ENCODE measurements at places on chromosomes 6 and 20.

DNA sequence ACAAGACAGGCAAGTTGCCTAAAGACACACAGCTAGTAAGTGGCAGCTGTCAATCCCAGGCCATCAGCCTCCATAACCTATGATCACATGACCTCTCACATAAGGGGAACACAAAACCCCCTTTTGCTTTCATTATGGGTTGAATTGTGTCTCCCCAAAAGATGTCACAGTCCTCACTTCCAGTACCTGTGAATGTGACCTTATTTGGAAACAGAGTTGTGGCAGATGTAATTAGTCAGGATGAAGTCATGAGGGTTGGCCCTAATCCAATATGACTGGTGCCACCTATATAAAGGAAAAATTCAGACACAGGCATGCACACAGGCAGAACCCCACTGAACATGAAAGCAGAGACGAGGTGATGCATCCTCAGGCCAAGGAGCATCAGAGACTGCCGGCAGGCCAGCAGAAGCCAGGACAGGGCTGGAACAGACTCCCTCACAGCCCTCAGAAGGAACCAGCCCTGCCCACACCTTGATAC lies 33.6 kb downstream of the GFOD1 start:
- peak; percentile 38 for DNase-seq

GRCh38 chr6:25649611-25650010 lies 2.4 kb upstream of the SCGN start:
- no peak for DNase-seq

GRCh38 chr6:29336269-29336668 lies 32.4 kb downstream of the OR5V1 start:
- no peak for DNase-seq

GRCh38 chr20:49230561-49231133 lies 11.4 kb downstream of the DDX27 start:
- DNase-seq, result peak; percentile 60

- DNase-seq, result no peak
These were observed 77.4 kb upstream of the SULF2 start for GRCh38 chr20:47862574-47863240.

DNA sequence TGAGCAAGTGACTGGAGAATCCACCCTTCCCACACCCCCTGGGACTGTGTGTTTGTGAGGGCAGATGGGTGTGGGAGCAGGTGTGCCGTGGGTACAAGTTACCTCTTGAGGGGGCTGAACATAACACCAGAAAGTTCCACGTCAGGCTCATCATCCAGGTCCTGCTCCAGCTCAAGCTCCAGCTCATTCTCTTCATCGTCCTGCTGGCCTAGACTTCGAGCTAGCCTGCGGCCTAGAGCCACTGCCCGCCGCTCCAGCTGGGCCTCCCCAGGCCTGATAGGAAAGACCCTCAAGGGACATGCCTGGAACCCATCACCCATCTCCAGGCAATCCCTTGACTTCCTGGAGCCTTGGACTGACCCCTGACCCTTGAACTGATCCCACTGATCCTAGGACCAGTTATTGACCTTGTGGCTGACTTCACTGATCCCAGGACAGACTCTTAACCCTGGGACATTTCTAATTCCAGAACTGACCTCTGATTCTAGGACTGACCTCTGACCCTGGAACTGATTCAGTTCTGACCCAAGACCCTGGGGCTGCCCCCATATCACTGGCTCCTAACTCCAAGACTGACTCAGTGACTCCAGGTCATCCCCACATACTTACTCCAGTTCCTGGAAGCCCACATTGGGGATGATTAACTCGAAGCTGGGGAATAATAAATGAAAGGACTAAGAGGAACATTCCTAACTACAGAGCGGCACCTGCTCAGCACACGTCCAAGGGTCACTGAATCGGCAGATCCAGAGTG lies 11.8 kb upstream of the SPAG4 start:
- no peak for DNase-seq

- peak; percentile 60 for DNase-seq
These were observed 39.7 kb downstream of the TGM2 start for GRCh38 chr20:38125157-38126056.

GRCh38 chr20:328975-329695 lies 3.8 kb downstream of the SOX12 start:
- DNase-seq, result no peak
